Kasumi-1 (cell line): ENCODE measurements at places on chromosomes 16 and 17.

DNA sequence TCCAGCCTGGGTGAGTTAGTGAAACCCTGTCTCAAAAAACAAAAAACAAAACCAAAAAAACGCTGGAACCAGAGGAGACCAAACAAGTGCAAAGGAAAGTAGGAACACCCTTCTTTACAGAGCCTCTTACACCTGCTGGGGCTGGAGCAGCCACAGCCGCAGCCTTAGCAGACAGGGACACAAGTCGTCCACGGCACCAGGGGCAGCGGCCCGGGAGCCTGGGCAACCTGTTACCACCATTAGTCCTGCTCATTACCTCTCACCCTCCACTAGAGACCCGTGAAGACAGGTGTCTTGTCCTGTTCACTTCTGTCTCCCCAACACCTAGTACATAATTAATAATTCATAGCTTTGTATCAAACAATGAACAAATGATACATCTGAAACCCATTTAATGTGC, 83.6 kb downstream of the C16orf78 start:
- no peak for DNase-seq

GRCh38 chr17:45394913-45395568, 37.6 kb downstream of the ARHGAP27 start:
- peak; percentile 80 for DNase-seq

DNA sequence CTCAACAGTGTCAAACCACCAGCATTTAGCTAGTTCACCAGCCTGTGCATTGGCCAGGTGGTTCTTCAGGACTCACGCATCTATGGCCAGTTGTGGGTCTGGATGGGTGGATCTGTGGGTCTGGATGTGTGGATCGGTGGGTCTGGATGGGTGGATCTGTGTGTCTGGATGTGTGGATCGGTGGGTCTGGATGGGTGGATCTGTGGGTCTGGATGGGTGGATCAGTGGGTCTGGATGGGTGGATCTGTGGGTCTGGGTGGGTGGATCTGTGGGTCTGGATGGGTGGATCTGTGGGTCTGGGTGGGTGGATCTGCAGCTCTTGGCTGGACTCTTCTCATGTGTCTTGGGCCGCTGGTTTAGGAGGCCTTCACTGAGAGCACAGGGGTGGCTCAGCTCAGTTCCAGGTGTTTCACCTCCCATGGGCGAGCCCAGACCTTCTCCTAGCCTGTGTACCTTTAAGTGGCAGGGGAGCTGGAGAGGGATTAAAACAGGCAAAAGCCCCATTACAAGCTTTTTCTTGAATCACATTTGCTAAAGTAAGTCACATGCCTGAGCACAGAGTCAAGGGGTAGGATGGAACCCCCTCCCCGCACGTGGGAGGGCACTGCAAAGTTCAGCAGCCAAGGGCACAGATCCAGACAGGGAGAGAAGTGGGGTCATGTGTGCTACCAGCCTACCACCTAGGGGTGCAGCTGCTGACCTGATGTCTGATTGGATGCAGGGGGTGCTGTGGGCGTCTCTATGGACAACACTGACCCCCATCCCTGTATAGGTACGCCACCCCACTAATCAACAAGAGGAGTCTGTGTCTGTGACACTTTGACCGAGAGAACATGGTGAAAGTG, 3.4 kb upstream of the NUBP1 start:
- DNase-seq, result no peak

DNA sequence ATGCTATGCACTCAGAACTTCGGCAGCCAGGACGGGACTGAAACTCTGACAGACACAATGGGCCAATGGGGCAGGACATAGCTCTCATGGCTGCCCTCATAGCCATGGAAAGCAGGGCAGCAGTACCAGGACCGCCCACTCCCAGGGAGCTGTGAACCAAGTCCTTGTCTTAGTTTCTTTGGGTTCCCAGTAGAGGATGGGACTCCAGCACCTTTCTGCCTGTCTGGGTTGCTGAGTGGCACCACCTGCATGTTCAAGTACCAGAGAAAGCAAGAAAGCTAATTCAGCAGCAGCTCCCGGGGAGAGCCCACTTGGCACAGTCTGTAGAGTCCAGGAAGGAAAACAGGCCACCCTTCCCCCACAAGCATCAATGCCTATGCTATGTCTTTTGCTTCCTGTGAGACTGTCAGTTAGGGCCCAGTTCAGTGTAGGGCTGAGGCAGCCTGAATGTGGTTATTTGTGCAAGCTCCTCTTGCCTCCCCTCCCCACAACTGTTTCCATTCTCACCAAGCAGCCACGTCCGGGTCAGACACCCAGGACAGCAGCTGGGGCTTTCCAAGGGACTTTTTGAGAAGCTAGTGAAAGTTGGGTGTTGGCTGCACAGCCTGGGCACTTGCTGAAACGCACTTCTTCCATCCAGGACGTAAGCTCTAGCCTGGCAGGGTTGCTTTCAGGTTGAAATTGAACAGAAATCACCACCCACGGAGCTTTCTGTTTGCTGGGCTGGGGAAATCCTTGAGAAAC, 7.8 kb downstream of the SUPT4H1 start:
- peak; percentile 95 for DNase-seq
